ENCODE measurements at places on chromosomes 6 and 20.

DNA sequence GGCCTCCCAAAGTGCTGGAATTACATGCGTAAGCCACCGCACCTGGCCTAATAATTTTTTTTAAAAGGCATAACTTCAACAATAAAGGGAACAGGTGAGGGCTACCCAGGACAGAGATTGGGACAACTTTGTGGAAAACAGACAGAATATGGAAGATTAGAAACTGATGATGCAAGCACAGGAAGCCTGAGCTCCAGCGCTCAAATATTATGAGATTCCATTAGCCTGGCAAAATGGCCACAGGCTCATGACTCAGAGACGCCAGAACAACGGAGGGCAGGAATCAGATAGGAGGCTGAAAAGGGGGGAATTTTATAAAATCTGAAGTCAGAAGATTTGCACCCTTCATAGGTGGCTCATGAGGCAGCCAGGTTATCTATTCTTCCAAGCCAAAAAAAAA is 103.1 kb upstream of the MRPS10 start:
- no peak for DNase-seq

DNA sequence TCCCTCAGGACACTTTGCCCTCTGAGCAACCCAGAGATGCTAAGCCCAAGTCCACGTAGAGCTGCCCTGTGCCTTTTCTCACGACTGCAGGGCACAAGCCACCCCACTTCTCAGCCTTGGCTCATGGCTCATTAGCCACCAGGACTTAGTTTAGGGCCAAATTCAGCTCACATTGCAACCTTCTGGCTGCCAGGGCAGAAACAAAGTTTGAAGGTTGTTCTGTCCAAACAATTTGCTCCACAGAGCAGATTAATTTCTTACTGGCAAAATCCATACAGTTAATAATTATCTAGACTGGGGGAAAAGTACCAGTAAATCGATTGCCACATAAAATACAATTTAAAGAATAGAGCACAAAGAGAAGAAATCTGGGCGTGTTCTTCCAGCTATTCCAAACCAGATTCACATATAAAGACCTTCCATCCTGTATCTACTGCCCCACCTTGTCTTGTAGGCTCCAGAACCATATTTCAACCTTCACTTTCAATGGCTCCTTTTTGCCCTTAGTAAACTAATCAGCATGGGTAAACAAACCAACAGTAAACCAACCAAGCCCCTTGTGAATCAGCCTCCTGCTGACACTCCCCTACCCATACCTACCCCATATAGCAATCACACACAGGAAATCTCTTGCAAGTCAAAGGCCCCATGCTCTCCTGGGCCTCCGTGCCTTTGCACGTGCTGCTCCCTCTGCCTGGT is 101.9 kb downstream of the QRSL1 start:
- no peak for DNase-seq

GRCh38 chr6:118240878-118241528 is 307.1 kb upstream of the PLN start:
- no peak for DNase-seq

GRCh38 chr6:156825475-156825874 is 48.3 kb downstream of the ARID1B start:
- no peak for DNase-seq

- no peak for DNase-seq
These were observed 3.0 kb upstream of the ZNF335 start for GRCh38 chr20:45974896-45975565.

GRCh38 chr6:150088481-150089154 is 19.7 kb upstream of the ULBP3 start:
- no peak for DNase-seq

- no peak for DNase-seq
These were observed 361.5 kb downstream of the EPM2A start for GRCh38 chr6:145373826-145374225.

- DNase-seq = no peak
These were observed 131.3 kb downstream of the MTFR2 start for GRCh38 chr6:136118787-136119186.

GRCh38 chr6:168576388-168576787 is 135.4 kb downstream of the SMOC2 start:
- DNase-seq = no peak

DNA sequence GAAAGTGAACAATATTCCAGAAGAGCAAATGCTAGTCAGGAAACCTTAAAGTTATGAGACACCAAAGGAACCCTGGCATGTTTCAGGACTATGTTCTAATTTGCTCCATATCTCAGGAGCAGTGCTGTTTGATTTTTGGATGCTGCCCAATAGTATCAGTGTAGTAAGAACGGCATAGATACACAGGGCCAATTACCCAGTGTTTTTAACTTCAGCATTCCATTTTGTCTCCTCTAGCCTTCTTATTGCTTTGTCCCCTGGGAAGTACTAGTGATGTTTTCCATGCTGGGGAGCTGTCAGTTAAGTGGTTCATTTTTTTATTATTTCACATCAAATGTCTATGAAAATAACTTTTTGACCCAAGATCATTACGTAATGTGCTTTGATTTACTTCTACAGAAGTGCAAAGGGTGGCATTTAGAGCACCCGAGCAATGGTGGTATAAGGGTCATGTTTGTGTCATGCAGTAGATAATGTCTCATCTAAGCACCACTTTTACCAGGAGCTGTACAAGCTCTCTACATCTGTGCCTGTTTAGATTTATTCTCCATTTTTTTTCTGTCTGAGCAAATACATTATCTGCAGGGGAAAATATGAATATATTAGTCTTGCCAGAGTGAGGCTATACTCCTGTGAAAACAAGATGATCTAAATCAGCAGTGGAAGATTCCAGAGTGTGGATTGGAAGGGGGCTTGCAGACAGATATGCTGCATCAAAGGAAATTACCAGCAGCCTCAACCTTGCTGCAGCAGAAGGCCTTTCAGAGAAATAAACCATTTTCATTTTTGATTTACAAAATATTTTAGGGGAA is 198.8 kb upstream of the OPRM1 start:
- no peak for DNase-seq

DNA sequence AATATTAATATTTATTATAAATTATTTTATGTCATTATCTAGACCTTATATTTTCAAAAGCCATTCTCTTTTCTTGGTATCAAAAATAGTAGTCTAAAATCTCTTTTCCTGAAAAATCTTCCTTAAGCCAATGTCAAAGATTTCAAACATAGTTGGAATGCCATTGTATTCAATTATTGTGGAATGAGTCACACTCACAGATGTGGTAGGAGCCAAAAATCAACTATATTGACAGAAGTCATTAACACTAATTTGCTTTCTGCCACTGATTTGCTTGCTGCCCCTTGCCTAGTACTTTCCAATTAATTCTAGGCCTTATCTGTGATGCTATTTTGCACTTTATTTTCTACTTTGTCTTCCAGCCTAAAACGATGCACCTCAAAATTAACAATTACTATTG is 1326.3 kb upstream of the GJE1 start:
- no peak for DNase-seq

DNA sequence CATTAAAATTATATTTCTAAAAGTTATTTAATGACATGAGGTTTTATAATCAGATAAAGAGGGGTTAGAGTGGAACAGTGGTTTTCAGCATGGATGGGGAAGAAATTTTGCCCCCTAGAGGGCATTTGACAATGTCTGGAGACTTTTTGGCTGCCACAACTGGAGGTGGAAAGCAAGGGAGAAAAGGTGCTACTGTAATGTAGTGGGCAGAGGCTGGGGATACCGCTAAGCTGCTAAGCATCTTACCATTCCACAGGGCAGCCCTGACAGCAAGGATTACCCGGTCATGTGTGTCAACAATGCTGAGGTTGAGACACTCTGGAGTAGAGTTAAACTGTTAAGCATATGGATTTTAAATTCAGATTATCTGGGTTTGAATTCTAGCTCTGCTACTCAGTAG is 52.9 kb upstream of the FABP7 start:
- no peak for DNase-seq

- DNase-seq = no peak
These were observed 108.8 kb downstream of the PPP1R14C start for GRCh38 chr6:150251566-150252186.

DNA sequence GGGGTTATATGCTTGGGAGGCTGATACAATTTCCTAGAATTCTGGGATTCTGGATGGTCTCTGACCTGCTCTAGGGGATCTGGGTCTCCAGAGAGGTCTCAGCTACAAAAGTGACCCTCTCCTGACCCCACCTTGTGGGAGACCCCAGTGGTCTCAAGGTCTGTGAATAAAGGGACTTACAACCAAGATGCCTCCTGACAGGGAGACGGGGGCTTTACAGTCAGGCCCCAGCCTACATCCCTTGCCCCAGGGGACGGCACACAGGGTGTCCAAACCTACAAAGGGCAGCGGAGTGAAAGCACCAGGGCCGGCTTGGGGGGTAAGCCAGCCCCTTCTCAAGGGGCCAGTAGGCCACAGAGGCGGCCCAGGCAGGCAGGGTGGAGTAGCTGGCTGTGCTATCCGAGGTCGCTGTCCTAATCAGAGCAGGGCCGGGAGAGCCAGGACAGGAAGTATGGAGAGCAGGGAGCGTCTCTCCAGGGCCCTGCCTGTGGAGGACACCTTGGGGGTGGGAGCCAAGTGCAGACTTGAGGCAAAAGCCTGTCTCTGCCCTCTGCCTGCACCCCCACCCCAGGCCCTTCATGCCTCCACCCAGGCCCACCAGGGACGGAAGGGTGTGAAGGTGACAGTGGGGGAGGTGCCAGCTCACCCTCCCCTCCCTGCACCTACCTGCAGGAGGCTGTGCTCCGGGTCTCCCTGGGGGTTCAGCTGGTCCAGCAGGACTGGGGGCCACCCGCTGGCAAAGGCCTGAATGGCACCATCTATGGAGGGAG is 3.5 kb downstream of the GFRA4 start:
- DNase-seq = no peak

DNA sequence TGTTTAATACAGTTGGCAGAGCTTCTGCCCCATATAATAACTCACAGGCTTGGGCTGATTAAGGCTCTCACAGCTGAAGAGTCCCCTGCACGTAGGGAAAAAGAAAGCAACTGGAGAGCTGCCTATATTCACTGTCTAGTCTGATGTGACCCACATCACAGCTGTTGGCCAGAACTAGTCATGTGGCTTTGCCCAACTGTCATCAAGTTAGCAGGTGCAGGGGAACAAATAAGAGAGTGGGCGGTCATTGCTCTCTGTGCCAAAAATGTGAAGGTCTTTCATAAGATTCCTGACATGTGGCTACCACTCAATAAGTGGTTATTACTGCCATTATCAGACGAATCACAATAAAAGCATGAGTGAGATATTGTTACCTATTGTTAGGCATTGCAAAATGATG is 665.2 kb downstream of the DOK5 start:
- DNase-seq = no peak

DNA sequence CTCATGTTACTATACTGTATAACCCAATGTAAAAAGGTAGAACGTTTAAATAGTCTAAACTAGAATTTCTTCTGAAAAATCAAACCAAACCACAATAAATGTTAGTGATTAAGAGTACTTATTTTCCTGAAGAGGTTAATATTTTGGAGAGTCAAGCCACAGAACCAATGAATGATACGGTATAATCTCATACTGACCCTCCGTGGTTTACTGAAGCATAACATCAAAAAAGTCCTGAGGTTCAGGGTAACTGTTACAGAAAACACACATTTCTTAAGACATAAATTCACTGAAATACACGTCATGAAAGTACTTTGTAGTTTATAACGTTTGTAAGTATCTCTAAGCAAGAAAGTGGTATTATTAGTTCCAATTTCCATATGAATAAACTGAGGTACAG is 28.9 kb downstream of the ESF1 start:
- no peak for DNase-seq

DNA sequence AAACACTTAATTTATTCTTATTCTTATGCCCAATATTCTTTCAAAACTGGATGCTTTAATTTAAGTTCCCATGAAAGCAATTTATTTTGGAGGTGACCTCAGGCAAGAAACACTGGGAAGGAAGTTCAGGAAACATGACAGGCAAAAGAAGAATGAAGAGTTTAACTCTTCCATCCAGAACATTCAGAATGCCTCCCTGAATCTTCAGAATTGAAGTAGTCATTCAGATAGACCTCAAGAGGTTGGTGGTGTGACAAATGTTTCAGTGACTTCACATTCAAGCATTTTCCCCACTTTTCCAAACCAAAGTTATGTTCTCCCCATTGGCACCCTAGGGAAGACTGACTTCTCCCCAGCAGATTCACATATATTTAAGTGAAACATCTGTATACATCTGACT is 110.5 kb downstream of the HAO1 start:
- no peak for DNase-seq

GRCh38 chr6:143585241-143585640 is 73.7 kb upstream of the FUCA2 start:
- DNase-seq = no peak

DNA sequence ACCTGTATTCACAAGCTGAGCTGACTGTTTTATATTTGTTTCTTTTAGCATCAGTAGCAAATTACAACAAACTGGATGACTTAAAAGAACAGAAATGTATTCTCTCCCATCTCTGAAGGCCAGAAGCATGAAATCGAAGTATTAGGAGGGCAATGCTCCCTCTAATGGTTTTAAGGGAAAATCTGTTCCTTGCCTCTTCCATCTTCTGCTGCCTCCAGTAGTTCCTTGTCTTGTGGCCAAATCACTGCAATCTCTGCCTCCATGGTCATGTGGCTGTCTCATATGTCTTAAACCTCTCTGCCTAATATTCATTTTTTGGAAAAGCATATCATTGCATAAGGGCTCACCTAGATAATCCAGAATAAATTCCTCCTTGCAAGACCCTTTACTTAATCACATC is 25.2 kb upstream of the ASCC3 start:
- DNase-seq = no peak

- no peak for DNase-seq
These were observed 141.1 kb downstream of the CD164 start for GRCh38 chr6:109241199-109241598.

DNA sequence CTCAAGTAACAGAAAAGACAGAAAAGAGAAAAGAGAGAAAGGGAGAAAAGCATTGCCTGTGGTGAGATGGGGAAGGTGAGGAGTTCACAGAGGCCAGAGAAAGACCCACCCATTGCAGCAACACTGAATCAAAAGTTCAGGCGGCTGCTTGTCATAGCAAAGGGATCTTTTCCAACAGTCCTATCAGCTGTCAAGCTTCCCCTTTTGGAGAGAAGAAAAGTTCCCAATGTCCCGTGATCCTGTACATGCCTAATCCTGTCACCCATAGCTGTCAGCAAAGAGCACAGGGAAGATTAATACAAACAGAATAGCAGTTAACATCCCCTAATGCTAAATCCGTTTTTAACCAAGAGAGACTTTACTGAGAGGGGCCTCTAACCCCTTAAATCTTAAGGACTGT is 8.9 kb upstream of the TRIM38 start:
- DNase-seq = no peak

DNA sequence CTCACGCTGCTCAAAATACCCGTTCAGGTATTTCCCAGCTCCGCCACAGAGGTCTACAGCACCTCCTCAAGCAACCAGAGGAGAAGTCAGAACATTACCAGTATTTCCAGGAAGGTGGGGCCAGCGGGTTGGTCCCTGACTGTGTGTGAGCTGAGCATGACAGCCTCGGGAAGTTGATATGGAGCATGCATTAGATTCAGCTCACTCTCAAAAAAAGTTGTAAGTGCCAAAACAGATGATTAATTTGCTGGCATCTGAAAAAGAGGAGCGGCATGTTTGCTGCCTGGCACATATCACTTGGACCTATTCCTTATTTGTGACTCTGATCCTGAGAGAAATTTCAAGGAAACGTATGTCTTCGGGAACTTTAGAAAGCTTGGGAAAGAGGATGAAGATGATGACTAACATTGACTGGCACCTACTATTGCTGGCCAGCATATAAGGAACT is 32.3 kb downstream of the ELOVL2 start:
- no peak for DNase-seq

- DNase-seq = peak; percentile 10
These were observed 3.8 kb downstream of the PREX1 start for GRCh38 chr20:48823960-48824498.

- no peak for DNase-seq
These were observed 147.9 kb upstream of the PRND start for GRCh38 chr20:4573564-4574355.

- no peak for DNase-seq
These were observed 80.6 kb downstream of the ATG5 start for GRCh38 chr6:106244931-106245330.
